ENCODE measurements at places on chromosomes 2 and 18.

DNA sequence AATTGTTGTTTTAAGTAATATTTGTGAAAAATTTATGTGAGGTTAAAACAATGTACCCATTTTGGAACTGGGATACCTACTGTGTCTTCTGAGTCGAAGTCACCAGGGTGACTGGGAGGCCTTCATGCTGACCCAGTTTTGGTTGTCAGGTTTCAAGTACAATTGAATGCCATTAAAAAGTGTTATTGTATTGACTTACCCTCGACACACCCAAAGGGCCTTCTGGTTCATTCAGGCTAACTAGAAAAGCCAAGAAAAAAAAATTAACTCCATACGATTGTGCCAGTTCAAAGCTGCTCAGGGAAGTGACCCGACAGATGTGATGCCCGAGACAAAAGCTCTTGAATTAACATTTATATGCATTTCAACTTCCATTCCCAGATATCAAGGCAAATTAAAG is 190.0 kb downstream of the ST6GAL2 start:
- DNase-seq, result no peak

DNA sequence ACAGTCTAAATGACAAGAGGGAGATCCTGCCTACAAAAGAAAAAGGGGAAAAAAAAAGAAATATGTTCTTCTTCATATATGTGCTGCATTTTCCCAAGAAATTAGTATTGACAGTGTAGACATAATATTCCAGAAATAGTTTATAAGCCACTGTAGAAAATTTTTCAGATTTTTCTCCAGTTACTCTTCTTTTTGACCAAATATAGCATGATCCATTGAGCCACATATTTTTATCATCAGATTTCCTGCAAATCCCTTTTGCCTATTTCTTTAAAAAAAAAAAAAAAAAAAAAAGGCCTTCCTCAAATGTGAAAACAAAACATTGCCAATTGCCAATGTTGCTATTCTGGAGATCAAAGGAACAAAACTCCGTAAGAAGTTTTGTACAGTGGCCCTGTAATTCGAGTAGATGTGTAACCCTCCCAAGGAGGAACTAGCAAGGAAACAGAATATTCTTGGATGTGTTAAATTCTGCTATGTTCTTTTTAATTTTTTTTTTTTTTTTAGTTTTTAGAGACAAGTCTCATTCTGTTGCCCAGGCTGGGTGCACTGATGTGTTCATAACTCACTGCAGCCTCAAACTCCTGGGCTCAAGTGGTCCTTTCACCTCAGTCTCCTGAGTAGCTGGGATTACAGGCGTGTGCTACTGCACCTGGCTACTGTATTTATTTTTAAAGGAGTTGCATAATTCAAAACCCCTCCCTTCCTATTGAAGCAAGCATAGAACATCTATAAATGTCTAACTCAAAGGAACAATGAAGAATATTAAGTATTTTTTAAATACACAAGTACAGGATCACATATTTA is 12.5 kb upstream of the CABYR start:
- no peak for DNase-seq

DNA sequence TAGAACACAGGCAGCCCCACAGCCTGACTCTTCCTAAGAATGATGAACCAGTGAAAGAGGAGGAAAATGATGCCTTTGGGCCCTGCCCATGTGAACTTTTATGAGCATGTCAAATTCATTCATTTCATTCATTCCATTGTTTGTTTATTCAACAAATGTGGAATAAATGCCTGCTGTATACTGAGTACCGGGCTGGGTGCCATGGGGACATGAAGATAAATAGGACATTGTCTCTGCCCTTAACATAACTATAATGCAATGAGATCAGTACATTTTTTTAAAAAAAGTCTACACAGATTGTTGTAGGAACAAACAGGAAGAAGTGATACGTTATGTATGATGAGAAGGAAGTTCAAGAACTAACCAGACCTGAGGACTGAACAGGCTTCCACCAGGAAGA is 14.7 kb downstream of the MREG start:
- no peak for DNase-seq

- DNase-seq, result no peak
These were observed 1136.6 kb upstream of the NXPH2 start for GRCh38 chr2:139916822-139917221.

- no peak for DNase-seq
These were observed 44.8 kb downstream of the ZNF521 start for GRCh38 chr18:25307192-25307591.

DNA sequence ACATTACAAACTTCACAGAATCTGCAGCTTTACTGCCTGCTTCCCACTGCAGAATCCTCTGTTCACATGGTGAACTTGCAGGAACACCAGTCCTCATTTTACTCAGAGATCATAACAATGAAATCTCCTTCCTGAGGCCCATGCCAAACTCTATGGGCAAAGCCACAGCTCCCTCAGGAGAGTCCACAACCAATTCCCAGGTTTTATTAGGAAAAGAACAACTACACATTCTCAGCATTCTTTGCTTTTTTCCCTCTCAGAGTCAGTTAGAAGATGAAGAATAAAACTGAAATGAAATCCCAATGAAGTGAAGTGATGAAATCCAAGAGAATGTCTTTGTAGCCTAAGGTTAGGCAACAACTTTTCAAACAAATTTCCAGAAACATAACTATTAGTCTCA is 233.7 kb downstream of the DSEL start:
- DNase-seq, result no peak

DNA sequence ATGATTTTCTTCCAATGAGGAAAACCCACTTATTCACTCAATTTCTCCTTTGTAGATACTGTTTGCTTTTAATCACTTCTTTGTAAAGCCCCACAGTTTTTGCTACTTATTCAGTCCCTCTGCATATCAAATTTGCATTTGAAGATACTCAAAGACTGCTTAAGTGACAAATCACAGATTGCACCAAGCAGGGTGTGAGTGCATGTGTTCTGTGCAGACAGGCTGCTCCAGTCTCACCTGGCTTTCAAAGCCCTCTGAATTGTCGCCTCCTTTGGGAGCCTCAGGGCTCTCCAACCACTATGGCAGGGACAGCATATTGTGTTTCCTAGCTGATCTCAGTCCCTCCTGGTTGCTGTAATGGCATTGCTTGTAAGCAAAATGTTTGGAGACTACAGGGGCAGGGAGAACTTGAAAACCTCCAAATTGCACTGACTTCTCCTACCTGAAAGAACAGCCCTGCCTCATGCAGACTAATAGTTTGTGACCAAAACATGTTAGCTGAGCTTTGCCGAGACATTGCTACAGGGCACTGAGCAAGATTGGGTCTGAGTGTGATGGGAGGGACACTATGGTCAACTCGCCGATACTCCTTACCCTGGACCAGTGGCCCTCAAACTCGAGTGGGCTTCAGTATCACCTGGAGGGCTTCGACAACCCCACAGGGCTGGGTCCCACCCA is 96.8 kb downstream of the POLE4 start:
- DNase-seq, result no peak

DNA sequence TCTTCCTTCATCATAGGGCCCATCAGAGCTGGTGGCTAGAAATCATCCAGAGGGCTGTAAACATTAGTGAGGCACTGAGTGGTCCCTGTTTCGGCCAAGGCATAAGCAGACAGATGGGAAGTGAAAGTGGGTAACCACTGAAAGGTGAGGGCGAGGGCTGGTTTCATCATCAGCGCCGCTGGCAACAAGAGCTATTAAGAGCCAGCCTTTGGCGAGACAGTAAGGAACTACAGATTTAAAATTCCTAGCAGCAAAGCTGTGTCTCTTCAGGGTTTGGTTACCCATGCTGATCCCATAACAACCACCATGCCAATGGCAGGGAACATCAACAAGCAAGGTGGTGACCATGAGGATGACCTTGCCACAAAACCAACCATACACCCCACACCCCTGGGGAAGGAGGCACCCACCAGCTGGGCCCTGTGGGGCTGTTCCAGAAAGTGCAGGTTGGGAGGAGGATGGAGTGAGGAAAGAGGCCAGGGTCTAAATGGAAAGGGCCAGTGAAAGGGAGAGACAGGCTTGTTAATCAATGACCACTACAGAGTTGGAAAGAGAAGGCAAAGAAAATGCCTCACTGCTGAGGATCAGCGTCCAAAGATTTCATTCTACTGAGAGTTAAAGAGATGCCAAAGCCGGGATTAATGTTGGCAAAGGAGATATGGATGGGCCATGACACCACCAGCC is 9.0 kb upstream of the SLC20A1 start:
- no peak for DNase-seq

DNA sequence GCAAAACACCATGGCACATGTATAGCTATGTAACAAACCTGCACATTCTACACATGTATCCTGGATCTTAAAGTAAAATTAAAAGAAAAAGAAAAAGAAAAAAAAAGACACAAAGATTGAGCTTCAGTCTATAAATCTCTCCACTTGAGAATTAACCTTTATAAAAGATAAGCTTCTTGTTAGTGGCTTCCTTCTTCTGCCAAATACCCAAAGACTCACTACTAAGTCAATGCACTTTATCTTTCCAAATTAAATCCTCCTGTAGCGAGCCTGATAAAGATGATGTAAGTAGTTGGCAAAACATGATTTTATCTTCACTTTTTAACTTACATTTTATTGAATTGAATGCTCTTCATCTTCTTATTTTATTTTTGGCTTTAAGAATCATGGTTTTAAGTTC is 349.9 kb downstream of the TRIB2 start:
- DNase-seq, result no peak

DNA sequence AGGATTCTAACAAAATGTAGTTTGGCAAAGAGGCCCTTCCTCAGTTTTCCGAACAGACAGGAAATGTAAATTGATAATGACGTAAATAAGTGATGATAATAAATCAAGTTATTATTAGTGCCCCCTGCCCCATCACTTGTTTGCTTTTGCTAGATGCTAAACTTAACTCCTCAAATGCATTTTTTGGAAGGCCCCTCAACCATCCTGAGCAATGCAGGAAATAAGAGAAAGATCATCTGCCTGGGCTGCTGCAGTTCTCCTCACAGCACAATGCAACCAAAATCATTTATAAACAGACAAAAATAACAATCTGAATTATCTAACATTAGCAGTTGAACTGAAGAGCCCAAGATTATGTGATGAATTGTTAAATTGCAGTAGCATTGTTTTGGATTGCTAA is 62.6 kb upstream of the PSMD14 start:
- no peak for DNase-seq

GRCh38 chr2:119491776-119492525 is 32.3 kb downstream of the SCTR start:
- DNase-seq, result no peak

DNA sequence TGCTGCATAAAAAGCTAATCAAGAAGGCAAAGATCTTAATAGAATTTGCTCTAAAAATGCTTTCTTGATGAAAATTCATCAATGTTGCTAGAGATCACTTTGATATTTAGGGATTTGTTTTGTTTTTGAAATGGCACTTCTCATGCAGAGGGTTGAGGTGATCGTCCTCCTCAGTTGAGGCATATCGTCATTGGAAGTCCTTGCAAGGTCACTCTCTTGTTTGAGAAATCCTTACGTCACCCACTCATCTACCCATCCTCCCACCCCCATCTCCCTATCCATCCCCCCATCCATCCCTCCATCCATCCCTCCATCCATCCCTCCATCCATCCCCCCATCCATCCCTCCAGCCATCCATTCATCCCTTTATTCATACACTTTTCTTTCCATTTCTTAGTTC is 133.7 kb downstream of the THNSL2 start:
- no peak for DNase-seq

DNA sequence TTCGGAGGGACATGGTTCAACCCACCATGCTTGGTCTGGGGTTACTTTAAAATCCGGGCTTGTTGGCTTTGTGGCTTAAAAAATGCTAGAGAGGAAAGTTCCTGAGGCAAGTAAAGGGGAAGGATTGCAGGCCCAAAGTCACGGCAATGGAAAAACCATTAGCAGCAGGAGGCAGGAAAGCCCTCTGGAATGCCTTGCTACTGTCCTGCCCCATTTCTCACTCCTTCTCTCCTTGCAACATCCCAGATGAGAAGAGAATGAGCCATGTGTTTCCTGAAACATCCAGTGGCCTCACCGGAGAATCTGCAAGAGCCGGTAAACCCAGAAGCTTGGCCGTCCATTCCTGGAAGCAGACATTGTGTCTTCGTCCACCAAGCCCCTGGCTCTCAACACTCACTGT is 97.4 kb upstream of the LCLAT1 start:
- no peak for DNase-seq

DNA sequence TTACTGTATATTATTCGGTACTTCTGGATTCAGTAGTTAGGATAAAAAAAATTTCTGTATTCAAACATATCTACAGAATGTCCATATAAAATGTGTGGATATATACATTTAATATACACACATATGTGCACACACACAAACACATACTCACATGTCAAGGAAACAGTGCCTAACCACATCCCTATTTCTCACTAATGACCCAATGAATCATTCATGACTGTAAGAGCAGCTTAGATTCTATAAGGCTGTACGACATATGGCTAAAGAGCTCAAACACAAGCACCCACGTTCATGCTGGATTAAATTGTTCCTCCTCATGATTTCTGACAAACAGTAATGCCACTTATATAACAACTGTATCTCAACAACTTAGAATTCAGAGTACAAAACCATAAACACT is 457.3 kb downstream of the ADCYAP1 start:
- no peak for DNase-seq

DNA sequence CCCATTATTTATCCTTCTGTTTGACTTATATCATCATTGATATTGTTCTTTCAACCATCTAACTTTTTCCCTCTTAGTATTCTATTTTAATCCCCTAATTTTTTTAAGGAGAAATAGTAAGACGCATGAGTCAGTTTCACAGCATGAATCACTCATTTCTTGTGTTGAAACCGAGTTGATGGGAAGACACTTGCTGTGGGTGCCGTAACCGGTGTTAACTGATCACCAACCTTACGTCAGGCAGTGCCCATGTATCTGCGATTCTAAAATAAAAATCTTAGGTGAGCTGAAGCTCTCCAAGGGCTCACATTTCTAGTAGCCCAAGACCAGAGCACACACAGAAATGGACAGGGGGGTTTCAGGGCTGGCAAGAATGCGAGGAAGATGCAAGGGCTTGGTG is 348.1 kb downstream of the GALR1 start:
- no peak for DNase-seq

- peak; percentile 70 for DNase-seq
These were observed 7.9 kb upstream of the NDUFV2 start for GRCh38 chr18:9094307-9095226.

DNA sequence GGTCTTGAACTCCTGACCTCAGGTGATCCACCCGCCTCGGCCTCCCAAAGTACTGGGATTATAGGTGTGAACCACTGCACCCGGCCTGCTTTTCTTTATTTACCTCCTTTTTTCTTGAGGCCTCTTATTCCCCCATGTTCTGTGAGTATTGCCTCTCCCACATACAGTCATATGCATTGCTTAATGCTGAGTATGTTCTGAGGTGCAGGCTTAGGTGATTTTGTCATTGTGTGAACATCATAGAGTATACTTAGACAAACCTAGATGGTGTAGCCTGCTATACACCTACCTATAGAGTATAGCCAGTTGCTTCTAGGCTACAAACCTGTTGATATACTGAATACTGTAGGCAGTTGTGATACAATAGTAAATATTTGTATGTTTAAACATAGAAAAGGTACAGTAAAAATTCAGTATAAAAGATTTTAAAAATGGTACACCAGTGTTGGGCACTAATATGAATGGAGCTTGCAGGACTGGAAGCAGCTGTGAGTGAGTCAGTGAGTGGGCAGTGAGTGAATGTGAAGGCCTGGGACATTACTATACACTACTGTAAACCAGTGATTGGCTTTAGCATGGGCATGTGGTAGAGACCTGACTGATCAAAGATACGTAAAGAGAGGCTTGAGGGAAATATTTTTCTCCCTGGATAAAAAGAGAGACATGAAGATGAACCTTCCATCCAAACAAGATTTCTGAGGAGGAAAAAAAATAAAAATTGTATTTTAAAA is 17.6 kb downstream of the SLC39A10 start:
- no peak for DNase-seq
